Stimulated activated CD8-positive, alpha-beta memory T cell treated with anti-CD3 and anti-CD28 coated beads, Interleukin-2, amount 100 ng/mL, for 1 hour (primary cell): ENCODE measurements at places on chromosomes 4 and X.

GRCh38 chrX:71053217-71053621 lies 14.9 kb downstream of the SNX12 start:
- no peak for DNase-seq

GRCh38 chrX:40012039-40012867 lies 85.5 kb downstream of the BCOR start:
- DNase-seq = no peak

DNA sequence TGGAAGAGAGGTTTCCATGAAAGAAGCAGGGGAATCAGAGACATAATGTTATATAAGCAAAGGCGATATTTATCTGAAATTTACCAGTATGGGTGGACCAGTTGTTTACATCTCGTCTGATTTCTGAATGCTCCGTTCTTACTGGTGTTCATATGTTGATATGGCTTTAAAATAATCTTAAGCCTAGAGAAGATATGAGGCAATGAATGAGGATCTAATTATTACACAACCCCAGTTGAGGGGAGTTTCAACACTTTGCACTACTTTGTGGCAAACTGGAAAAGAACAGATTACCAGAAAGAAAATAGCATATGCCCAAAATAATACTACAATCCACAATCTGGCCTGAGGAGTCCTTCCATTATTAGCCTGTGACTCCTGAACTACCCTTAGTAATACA lies 263.3 kb upstream of the MAGEB2 start:
- DNase-seq = no peak

GRCh38 chr4:174928575-174929253 lies 10.6 kb downstream of the ADAM29 start:
- no peak for DNase-seq

- no peak for DNase-seq
These were observed 41.0 kb downstream of the FNIP2 start for GRCh38 chr4:158809611-158810486.

DNA sequence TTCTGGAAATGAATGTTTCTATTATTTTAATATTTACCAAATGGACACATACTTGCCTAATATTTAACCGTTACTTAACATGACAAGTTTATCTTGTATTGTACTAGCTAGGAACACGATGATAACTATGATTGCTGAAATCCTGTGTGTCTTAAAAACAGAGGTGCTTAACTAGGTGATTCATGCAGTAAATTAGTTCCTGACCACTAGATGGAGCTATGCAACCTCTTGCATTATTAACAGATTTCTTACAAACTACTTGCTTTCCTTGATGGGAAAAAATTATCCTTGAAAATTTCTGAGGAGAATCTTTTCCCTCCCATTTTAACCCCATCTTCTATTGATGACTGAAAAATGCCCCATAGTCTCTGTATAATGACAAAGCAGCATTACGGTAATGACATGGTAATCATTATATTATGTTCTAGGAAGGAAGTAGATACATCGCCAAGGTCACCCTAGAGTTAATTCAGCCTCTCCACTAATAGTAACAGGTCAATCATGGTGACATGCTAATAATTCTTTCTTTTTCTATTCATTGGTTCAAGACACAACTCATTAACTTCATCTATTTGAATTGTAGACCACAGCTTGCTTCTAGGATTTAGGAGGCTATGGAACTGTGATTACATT lies 844.2 kb downstream of the RAPGEF2 start:
- no peak for DNase-seq

- DNase-seq = no peak
These were observed 691 bp downstream of the MAGED1 start for GRCh38 chrX:51893931-51894696.

DNA sequence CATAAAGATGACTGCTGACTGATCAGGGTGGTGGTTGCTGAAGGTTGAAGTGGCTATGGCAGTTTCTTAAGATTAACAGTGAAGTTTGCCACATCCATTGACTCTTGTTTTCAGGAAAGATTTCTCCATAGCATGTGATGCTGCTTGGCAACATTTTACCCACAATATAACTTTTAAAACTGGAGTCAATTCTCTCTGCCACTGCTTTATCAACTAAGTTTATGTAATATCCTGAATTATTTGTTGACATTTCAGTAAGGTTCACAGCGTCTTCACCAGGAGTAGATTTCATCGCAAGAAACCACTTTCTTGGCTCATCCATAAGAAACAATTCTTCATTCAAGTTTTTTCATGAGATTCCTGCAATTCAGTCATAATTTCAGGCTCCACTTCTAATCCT lies 166.5 kb upstream of the SPRY1 start:
- no peak for DNase-seq

DNA sequence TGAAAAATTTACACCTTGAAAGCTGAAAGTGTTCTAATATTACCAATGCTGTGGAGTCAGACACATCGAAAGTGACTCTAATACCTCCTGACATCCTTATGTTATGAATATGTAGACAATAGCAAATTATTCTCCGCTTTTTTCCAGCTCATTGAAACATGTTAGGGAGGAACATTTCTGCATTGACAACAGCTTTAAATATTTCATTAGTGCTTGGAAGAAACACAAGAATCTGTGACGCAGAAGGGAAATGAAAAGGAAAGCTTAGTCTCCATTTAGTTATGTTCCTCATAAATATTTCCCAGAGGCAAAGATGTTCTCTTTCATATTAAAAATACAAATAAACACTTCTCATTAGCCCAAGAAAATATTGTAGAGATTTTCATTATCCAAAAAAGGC lies 55.8 kb upstream of the CD99 start:
- no peak for DNase-seq

DNA sequence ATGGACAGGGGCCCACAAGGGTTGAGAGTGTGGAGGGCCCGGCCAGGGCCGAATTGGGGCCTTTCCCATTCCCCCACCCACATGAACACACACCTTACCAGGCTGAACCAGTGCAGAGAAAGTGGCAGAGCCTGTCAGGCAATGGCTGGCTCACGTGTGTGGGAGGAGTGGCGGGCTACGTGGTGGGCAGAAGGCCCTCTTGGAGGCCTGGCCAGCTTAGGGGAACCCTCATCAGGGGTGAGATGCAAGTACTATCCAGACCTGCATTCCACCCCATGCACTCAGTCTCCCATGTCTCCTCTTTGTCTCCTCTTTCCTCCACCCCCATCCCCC lies 965 bp downstream of the TCEAL4 start:
- no peak for DNase-seq

- no peak for DNase-seq
These were observed 40.1 kb upstream of the PDK3 start for GRCh38 chrX:24424948-24425347.

- no peak for DNase-seq
These were observed 141.1 kb downstream of the FBXW7 start for GRCh38 chr4:152394791-152395190.

DNA sequence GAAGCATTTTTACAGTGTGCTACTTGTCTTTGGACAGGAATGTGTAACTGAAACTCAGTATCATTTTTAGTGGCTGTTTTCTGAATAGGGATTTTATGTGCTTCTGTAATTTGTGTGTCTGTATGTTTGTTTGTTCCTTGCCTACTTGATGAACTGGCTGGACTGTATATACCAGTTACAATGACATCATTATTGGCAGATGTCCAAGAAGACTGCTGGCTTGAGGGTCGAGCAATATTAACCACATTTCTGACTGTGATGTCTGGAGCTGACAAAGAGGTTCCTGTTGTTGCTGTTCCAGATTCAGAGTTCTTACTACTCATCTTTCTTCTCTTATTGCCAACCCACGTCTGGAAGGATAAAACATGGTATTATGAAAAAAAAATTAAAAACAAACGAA lies 33.0 kb downstream of the HDX start:
- no peak for DNase-seq

- DNase-seq = no peak
These were observed 199.8 kb upstream of the WDFY3 start for GRCh38 chr4:85166318-85166717.

DNA sequence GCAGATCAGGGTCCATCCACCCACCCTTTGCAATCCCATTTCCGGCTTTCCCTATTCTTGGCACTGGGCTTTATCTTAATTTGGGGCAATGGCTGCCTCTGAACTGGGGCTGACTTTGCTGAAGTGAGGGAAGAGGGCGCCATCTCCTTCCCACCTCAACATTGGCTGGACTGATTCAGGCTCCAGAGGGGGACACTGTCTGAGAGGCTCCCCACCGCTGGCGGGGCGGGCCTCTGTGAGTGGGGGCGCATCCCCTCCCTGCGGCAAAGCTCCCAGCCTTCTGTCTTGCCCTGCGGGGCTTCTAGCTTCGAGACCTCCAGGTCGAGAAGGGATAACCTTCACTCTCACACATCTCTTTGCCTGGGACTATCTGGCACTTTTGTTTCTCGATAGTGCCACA lies 85.8 kb downstream of the PHKA2 start:
- DNase-seq = no peak

GRCh38 chr4:20520901-20521300 lies 179.4 kb upstream of the PACRGL start:
- DNase-seq = no peak

GRCh38 chrX:3362956-3363355 lies 16.5 kb upstream of the MXRA5 start:
- no peak for DNase-seq

GRCh38 chr4:183876268-183876934 lies 28.7 kb upstream of the STOX2 start:
- DNase-seq = no peak

GRCh38 chrX:95764972-95765451 lies 919.6 kb upstream of the DIAPH2 start:
- DNase-seq = no peak

DNA sequence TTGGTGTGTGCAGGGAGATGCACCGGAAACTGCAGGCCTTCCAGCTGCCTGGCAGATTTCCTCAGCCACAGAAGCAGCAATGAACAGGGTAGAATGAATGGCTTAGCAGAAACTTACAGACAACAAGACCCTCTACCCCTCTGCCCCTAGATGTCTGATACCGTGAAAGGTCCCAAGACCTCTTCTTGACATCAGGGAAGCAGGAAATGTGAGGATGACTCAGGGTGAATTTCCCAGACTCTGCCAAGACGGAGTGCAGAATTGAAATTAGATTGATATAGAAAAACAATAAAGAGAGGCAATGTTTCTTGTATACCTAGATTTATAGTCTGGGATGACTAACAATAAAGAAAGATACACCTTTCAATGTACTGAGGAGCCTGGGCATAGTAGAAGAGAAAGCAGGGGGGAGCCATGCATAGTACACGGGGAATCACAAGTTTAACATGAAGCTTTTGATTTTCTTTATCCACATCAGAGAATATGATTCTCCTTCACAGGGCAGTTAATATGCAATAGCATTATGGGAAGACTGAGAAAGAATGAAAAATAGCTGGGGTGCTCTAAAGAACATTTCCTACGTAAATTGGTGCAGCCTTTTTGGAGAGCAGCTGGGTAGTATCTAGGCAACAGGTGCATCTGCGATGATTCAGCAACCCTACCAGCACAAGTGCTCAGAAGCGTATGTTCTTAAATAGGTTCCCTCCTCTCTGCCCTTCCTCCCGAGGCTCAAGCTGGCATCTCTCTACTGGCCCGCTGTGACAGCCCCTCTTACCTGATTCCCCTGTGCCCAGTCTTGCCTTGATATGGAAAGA lies 18.3 kb upstream of the CXCR3 start:
- DNase-seq = no peak

DNA sequence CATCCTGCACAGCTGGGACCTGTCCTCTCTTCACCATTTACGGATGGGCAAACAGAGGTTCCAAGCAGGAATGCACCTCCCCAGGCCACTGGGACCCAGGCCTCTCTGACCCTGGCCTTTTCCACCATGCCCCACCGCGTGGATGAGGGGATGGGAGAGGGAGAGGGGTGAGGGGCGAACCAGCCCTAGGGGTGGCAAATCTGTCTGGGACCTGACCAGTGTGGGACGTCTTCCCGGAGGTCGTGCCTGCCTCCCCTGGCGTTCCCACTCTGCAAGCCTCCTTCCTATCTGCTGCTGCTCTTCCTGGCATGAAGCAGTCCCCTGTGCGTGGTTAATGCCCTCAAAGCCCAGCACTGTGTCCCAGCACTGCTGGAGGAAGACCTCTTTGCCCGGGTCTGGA lies 35.9 kb downstream of the ABLIM2 start:
- DNase-seq = no peak

- no peak for DNase-seq
These were observed 204.3 kb downstream of the TRAM1L1 start for GRCh38 chr4:116881077-116881476.

- DNase-seq = no peak
These were observed 11.0 kb upstream of the C4orf50 start for GRCh38 chr4:6029254-6029653.

GRCh38 chr4:183831683-183832082 lies 73.4 kb upstream of the STOX2 start:
- no peak for DNase-seq

DNA sequence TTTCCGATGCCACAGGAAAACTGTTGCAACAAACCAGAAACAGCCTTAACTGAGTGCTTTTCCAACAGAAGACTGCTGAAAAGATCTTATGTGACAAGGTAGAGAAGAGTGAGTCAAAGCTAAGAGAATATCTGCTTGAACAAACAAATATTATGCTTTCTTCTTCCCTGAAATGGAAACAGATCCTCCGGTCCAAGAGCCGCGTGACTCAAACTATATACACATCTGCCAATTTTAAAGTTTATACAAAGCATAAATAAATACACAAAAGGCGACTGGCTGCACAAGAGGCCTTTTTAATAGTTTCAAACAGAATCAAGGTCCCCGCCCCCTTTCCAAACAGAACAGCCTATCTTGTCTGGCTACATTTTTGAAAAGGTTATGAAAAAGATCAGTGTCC lies 329.7 kb upstream of the F9 start:
- no peak for DNase-seq

GRCh38 chr4:142284402-142285221 lies 561.5 kb downstream of the INPP4B start:
- no peak for DNase-seq

- DNase-seq = peak; percentile 36
These were observed 5.4 kb upstream of the CCDC120 start for GRCh38 chrX:49053223-49054072.

DNA sequence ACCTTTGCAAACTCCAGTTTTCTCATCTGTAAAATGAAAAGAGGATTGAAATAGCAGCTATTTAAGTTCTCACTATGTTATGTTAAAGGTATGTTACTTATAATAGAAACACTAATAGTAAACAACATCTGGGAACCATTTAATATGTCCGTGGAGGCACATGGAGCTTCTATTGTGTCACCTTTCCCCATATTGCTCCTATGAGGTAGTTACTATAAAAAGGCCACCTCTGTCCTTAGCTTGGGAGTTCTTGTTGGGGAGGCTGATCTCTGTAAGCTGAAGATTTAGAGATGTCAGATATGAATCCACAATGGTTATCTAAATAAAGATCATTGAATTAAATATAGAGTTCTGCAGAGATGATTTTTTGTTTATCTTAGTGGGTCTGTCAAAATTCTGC lies 125.2 kb downstream of the FHIP1A start:
- DNase-seq = no peak
